ENCODE measurements at places on chromosomes 5 and 9. TPM values are rescaled to one million over a fixed set of nuclear protein-coding genes. Genes with fewer than 3 reads are reported as not detected.
A peak's percentile ranks its signal among the peaks of the same experiment; 100 is the strongest.

The CDX1 gene
- not detected for total RNA-seq

The PHYHD1 gene
- 0.85 TPM for total RNA-seq

The CRHBP gene
- 0.19 TPM for total RNA-seq

The SPATA31A3 gene
- total RNA-seq = not detected

The GFI1B gene
- total RNA-seq = not detected

The GALNT12 gene
- 0.34 TPM for total RNA-seq

The CORO2A gene
- total RNA-seq = 1.7 TPM

The S1PR3 gene
- 3.6 TPM for total RNA-seq

The PANK3 gene
- 66.2 TPM for total RNA-seq

The SOX30 gene
- 0.09 TPM for total RNA-seq

The UBAP1 gene
- 22.8 TPM for total RNA-seq

The LCN6 gene
- 0.68 TPM for total RNA-seq

The SOHLH1 gene
- total RNA-seq = 0.05 TPM

The ROR2 gene
- not detected for total RNA-seq

The ADCY2 gene
- total RNA-seq = not detected

The PFN3 gene
- not detected for total RNA-seq

The SHOC1 gene
- total RNA-seq = not detected

DNA sequence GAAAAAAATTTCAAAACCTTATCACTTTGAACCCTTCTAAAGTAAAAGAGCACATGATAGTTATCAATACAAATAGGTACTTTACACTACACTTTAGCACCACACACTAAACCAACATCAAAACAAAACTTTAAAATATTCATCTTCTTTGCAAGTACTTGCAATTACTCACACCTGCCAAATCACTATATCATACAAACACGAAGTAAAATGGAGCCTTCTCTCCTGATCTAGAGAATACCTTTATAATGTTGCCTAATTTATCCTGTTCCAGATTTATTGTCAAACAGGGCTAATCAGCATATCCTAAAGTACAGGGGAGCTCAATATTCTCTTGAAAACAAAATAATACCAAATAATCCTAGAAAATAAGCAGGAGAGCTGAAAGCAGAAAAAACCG is 3.0 kb downstream of the RNF145 start:
- no peak for DNase-seq

DNA sequence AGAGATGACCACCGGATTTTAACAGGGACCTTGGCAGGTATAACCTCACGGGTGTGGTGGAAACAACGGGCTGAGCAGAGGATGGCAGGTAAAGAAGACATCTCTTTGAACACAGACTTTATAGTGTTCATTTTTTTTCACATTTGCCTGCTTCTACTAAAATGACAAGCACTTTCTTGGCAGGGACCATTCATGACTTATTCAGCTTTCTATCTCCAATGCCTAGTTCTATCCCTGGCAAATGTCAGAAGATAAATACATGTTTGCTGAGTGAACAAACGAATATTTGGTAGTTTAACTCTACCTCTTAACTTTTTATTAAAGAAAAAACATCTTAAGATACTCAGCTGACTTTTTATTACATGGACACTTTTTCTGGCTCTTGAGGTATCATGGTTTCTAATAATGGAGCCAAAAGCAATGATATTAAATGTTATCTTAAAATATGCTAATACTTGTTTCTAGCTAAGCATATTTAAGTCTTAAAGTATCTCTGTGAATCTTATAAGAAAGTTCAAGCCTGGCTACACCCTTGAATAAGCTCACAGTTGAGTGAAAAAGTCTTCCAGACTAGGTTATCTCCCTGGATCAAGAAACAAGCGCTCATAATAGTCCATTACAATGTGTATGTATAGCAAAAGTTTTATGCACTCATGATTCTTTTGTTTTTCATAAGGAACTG is 8.5 kb downstream of the ELL2 start:
- DNase-seq = no peak

DNA sequence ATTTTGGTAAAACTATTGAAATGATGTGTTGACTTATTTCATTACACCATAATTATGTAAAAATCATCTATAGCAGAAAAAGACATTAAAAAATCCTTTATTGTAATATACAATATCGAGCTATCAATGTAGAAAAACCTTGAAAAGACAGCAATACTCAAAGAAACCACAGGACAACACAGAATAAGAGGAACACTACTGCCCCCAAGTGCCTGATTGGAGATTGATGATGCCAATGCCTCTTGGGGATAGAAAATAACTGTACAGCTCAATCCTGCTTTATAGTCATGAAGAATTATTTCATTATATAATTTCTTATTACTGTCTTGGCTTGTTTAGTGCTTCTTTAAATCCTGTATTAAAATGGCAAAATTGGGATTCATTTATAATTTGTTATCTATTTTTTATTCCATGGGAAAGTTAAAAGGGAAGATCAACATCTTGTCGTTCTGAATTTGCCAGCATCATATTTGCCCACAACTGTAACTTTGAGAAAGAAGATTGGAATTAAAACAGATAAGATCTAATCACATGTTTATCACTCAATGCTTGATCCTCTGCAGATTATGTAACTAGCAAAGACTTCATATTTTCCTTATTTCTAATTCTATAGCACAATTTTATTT is 337.5 kb downstream of the CDH9 start:
- DNase-seq = peak; percentile 0

- DNase-seq = no peak
These were observed 56.8 kb downstream of the NUDT12 start for GRCh38 chr5:103505581-103506305.

- DNase-seq = no peak
These were observed 489.3 kb downstream of the ANXA1 start for GRCh38 chr9:73640971-73641370.

DNA sequence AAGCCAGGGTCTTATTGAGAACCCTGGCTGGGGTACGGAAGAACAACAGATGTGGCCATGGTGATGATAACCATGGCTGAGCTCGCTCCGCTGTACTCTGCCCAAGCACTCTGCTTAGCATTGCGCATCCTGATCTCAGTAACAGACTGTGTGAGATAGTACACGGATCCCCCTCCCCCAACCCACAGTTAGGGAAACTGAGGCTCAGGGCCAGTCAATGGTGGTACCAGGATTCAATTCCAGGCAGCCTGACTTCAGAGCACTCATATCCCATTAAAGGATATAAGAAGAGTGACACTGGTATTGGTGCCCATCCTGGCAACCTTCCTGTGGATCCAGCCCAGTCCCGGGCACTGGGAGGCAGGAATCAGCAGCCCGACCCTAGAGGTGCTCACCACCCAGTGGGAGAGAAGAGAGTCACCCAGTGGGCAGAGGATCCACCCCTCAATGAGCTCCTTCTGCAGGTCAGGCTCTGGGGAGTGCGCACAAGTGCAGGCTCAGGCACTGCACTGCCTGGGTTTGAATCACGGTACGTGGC is 26.5 kb upstream of the KIF12 start:
- DNase-seq = no peak

DNA sequence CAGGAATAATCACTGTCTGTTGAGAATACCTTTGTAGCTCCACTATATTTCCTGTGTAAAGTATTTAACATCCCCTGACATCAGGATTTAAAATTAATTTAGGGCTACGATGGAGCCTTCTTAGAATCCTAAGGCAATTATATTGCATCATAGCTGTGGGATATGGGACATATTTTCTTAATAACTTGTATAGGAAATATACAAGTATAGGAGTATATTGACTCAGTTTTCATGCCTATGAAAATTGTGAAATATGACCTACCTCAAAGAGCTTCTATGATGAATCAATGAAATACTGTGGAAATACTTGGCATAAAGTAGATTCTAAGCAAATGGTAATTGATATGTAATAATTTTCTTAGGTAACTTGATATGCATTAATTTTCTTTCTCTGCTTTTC is 221.0 kb upstream of the KLF4 start:
- no peak for DNase-seq

DNA sequence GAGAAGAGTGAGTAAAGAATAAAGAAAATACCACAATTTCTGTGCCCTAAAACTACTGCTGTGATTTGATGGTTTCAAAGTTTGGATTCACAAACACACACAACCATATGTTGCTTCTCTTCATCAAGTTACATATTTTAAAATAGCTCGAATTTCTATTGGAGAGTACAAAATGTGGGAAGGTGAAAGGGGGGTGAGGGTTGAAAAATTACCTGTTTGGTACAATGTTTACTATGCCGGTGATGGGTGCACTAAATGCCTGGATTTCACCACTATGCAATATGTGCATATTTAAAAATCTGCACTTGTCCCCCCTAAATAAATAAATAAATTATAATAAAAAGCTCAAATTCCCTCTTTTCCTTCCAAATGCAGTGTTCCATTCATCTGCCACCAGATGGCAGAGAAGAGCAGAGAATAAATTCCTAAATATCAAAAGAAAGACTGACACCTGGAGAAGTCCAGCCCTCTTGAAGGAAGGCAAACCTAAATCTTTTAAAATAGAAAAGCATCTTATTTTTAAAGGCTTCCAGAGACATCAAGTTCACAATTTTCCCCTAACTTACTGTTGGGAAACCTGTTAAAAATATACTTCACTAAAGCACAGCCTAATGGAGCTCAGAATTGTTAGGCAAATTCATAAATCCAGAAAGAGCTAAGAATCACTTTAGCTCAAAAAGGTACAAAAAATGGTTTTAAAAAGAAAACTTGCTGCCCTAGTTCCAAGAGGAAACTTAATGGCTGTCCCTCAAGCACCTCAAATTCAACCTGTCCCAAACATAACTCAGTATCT is 24.8 kb upstream of the HNRNPA0 start:
- DNase-seq = peak; percentile 70

DNA sequence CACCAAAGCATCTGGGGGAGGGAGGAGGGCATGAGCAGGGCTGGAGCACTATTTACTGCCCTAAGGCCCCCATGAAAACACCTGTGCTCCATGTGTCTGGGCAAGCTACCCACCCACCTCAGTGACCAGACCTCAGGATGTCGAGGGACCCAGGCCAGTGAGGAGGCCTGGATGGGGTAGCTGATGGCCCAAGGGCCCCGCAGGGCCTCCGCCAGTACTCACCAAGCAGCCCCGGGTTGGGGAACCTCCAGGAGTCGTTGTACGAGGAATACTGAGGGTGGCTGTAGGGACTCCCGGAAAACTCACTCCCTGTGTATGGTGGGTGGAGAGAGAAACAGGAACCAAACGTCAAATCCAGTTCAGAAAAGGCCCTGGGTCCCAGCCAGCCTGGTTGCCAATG is 187.4 kb downstream of the PAX5 start:
- no peak for DNase-seq

- DNase-seq = no peak
These were observed 284.4 kb downstream of the PIK3R1 start for GRCh38 chr5:68499987-68500386.

GRCh38 chr9:27586304-27586703 is 13.0 kb upstream of the C9orf72 start:
- DNase-seq = no peak

GRCh38 chr9:22107202-22108045 is 98.3 kb upstream of the CDKN2B start:
- no peak for DNase-seq

- no peak for DNase-seq
These were observed 30.5 kb downstream of the PCSK1 start for GRCh38 chr5:96402500-96402899.

- no peak for DNase-seq
These were observed 44.3 kb upstream of the BARHL1 start for GRCh38 chr9:132538071-132538470.

DNA sequence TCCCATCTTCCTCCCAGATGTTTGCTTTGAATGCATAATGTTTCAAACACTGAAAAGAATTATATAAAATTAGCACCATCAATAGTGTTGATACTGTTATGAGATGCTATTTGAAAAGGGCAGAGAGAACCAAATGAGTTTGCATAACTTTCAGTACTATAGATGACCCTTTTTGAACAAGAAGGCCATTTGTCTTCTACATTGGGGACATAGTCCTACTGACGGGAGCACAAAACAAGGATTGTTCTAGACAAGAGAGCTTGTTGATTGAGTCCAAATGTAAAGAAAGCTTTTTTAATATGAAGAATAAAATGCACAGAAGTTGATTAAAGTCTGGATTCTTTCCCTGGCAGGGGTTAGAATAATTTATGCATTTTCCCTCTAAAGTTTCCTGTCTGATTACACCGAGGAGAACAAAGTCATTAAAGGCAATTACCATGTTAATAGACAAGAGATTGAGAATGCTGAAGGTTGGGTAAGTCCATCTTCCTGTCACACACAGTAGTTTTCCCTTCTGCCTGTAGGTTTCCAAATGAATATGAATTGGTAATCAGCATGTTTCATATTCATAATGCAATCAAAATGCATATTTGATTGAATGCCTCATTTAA is 32.8 kb upstream of the ADCY2 start:
- DNase-seq = no peak

DNA sequence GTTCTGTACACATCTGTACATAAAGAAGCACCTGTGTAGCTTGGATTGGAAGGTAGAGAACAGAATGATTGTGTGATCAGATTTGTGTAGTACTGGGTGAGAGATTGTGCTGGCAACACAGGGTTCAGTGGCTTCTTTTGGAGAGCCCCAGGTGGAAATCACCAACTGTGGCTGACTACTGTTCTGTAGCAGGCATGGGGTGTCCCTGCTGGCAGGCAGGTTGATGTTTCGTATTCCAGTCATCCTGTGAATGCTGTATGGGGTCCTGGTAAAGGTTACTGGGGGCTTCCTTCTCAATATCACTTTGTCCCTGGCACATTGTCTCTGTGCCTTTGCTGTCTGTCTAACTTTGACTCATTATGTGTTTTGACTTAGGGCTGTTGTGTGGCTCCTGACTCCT is 5.3 kb downstream of the ASPN start:
- DNase-seq = no peak

DNA sequence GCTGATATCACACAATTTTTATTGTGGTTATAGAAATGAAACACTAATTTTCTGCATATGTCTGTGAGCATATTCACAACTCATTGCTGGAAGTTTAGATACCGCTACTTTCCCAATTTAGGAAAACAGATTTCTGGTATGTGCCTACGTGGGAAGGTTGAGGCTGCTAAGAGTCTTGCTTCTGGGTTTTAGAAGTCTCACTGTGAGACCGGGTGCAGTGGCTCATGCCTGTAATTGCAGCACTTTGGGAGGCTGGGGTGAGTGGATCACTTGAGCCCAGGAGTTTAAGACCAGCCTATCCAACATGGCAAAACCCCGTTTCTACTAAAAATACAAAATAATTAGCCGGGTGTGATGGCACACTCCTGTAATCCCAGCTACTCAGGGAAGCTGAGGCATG is 39.6 kb downstream of the UBAP1 start:
- DNase-seq = no peak

DNA sequence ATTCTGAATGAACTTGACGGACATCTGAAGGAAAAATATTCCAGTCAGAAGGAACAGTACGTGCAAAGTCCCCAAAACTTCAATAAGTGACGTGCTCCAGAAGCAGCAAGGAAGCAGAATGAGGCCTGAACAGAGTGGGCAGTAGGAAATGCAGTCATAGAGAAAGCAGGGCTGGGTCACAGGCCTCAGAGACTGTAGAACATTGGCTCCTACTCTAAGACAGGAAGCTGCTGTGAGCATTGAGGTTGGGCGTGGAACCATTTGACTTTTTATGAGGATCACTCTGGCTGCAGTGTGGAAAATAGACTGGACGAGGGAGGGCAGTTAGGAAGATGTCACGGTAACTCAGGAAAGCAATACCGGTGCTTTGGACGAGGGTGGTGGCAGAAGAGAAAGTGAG is 64.0 kb downstream of the DOCK8 start:
- DNase-seq = peak; percentile 6

GRCh38 chr9:69542942-69543704 is 129.0 kb downstream of the APBA1 start:
- no peak for DNase-seq

- DNase-seq = no peak
These were observed 79.3 kb upstream of the MAP3K1 start for GRCh38 chr5:56735849-56736641.
